Kidney (tissue), 22 donors: ENCODE measurements at places on chromosomes 3 and 15. TPM values are rescaled to one million over a fixed set of nuclear protein-coding genes. Genes with fewer than 3 reads are reported as not detected.

DNA sequence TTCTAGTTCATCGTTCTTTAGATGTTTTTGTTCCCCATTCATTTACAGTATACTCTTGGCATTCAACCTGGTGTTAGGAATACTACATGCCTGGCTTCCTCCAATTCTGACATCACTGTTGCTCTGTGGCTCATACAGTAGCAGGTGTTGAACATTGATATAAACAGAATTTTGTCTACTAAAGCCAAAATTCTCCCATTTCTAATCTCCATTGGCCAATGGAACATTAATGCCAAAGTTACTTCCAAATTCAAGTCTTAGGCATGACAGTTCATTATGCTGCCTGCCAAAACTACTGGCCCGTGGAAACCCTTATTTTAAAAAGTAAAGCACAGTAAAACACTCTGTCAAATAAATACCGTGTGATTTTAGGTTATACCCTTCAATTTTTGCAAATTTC lies 368.0 kb downstream of the NAALADL2 start:
- H3K36me3 ChIP-seq: no peaks in the 10 kb centered on the region
- no peaks in the 10 kb centered on the region for H3K27me3 ChIP-seq
- H3K4me1 ChIP-seq: no peaks in the 10 kb centered on the region
- H3K27ac ChIP-seq: no peak overlapping the region
- no peak overlapping the region for H3K4me3 ChIP-seq

The SLTM gene
- 93.5 TPM for total RNA-seq

DNA sequence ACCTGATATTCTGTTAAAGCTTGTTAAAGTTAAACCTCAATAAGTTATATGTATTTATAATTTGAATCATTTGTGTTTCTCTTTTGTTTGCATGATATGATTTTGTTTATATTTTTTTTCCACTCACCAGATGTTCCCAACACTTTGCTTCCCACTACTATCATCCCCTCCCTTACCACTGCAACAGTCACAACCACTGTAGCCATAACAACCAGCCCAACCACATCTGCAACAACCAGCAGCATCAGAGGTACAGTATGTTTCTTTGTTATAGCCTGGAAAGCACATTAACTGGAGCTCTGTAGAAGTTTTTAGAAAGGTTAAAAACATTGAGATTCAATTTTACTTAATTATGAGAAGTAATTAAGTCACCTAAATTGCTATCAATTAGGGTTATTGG lies 1011.9 kb downstream of the VGLL3 start:
- H3K27me3 ChIP-seq: no peaks in the 10 kb centered on the region
- no peaks in the 10 kb centered on the region for H3K4me1 ChIP-seq
- no peak overlapping the region for H3K4me3 ChIP-seq
- H3K36me3 ChIP-seq: no peaks in the 10 kb centered on the region
- DNase-seq: no peak

DNA sequence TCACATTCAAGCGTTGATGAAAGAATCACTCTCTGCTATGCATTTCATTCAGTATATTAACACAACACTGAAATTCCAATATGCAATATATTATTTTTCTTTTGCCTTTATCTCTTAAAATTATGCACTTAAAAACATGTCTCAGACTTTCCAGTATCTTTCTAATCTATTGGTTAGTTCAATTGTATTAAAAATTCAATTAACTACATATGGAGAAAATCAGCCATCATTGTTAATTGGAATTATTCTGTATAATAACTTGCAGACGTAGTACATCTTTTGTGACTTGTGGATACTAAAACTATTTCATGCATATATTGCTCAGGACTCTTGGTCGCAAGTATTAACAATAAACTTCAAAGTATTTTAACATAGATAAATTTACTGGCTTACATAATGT lies 715.6 kb downstream of the GRM7 start:
- H3K36me3 ChIP-seq: no peaks in the 10 kb centered on the region
- DNase-seq: no peak
- no peak overlapping the region for H3K27ac ChIP-seq
- no peaks in the 10 kb centered on the region for H3K27me3 ChIP-seq
- H3K4me3 ChIP-seq: no peak overlapping the region

The DUOXA2 gene
- total RNA-seq: not detected

DNA sequence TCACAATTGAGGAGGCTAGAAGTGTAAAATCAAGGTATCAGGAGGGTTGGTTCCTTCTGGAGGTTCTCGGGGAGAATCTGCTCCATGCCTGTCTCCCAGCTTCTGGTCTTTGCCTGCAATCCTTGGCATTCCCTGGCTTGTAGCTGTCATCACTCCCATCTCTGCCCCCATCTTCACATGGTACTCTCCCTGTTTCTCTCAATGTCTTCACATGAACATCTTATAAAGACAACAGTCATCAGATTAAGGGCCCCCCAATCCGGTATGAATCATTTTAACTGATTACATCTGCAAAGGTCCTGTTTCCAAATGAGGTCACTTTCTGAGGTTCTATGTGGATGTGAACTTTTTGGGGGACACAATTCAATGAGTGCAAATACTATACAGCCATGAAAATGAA lies 113.0 kb upstream of the GALNT15 start:
- H3K27ac ChIP-seq: peak overlapping the region; percentile 80
- H3K4me1 ChIP-seq: no peaks in the 10 kb centered on the region
- no peak for DNase-seq

GRCh38 chr3:39130026-39130425 lies 22.5 kb downstream of the TTC21A start:
- H3K36me3 ChIP-seq: no peaks in the 10 kb centered on the region
- H3K27me3 ChIP-seq: no peaks in the 10 kb centered on the region
- DNase-seq: peak; percentile 23

- no peaks in the 10 kb centered on the region for H3K36me3 ChIP-seq
- H3K4me3 ChIP-seq: no peak overlapping the region
Measured at GRCh38 chr3:11077466-11077865, 76.8 kb upstream of the HRH1 start.

DNA sequence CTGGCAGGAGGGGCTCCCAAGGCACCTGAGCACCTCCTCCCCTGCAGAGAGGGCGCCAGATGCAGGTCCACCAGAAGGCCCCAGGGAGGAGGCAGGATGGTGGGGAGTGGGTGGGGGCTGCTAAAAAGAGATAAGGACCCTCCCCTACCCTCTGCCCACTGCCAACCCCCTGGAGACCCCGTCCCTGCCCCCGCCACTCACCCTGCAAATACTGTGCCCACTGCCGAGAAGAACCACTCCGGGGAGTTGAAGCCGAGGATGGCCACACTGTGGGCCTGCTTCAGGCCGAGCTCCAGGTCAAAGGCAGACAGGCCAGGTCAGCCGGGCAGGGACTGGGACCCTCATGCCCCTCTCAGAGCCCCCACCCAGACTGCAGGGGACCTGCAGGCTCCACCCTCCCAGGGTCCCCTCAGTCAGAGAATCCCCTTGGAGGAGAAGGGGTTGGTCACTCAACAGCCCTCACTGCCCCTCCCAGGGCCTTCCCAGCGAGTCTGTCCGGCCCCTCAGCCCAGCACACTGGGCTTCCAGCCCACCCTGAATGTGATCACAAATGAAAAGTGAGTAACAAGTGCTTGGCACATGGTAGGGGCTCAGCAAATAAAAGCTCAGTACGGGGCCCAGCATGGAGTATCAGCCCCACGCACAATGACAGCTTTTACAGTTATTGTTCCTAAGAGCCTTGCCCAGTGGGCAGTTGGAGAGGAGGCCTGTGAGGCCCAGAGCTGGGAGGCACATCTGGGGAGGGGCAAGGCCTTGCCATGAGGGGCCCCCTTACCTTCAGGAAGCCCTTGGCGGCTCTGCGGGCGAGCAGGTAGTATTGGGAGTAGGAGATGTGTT lies 40.4 kb downstream of the ACSBG1 start:
- H3K36me3 ChIP-seq: no peaks in the 10 kb centered on the region
- no peaks in the 10 kb centered on the region for H3K4me1 ChIP-seq
- no peak for DNase-seq
- no peaks in the 10 kb centered on the region for H3K27me3 ChIP-seq
- H3K4me3 ChIP-seq: no peak overlapping the region
- no peak overlapping the region for H3K27ac ChIP-seq

DNA sequence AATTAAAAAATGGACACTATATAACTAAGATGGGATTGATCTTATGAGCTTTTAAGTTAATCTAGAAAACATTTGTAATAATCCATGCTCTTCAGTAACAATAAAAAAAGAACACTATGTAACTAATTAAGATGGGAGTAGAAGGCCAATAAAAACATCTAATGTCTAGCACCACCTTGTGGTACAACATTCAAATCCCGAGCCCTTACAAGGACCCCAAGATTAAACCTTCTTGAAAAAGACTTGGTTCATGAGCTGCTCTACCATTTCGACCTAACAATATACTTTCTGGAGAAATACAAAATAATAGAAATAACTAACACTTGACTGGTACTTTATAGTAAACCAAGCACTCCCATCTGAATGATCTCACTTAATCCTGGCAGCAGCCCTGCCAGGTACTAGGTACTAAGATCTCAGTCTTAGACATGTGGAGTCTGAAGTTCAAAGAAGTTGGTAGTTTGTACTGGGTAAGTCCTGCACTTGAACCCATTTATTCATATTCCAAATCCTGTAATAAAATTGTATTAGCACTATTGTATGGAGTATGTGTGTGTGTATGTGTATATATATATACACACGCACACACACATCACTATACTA lies 21.8 kb downstream of the METTL6 start:
- no peaks in the 10 kb centered on the region for H3K27me3 ChIP-seq
- no peaks in the 10 kb centered on the region for H3K4me1 ChIP-seq
- no peaks in the 10 kb centered on the region for H3K36me3 ChIP-seq
- no peak for DNase-seq
- H3K4me3 ChIP-seq: no peak overlapping the region

DNA sequence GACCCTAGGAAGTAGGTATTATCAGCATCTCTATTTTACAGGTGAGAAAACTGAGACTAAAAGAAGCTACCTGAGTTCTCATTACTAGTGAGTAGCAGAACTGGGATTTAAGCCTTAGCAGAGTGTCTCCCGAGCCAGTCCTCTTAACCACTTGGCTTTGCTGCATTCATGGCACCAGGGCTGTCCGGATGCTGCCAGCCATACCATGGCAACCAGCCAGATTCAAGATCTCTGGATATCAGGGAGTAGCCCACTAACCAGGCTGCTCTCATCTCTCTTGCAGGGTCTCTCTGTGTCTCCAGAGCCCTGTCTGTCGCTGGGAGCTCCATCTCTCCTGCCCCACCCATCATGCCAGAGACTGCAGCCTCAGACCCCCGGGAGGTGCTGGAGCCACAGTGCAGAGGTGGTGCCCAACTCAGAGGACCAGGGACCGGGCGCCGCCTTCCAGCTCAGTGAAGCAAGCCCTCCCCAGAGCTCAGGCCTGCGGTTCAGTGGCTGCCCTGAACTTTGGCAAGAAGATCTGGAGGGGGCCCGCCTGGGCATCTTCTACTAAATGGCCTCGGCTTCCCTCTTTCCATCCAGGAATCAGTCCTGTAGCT lies 1.7 kb downstream of the MESP2 start:
- H3K4me3 ChIP-seq: no peak overlapping the region
- H3K27ac ChIP-seq: no peak overlapping the region
- H3K36me3 ChIP-seq: no peaks in the 10 kb centered on the region
- peak; percentile 33 for DNase-seq
- H3K4me1 ChIP-seq: no peaks in the 10 kb centered on the region

The TAGLN3 gene
- total RNA-seq: 0.79 TPM

- no peaks in the 10 kb centered on the region for H3K4me1 ChIP-seq
- DNase-seq: no peak
- no peaks in the 10 kb centered on the region for H3K27me3 ChIP-seq
Measured at GRCh38 chr15:54820098-54820497, 376.6 kb downstream of the RSL24D1 start.

- no peak overlapping the region for H3K27ac ChIP-seq
- no peaks in the 10 kb centered on the region for H3K4me1 ChIP-seq
- DNase-seq: no peak
- H3K27me3 ChIP-seq: no peaks in the 10 kb centered on the region
Measured at GRCh38 chr3:39378957-39379777, 4.0 kb upstream of the SLC25A38 start.

GRCh38 chr3:27596921-27597320 lies 112.7 kb upstream of the SLC4A7 start:
- no peaks in the 10 kb centered on the region for H3K36me3 ChIP-seq
- no peak overlapping the region for H3K27ac ChIP-seq
- H3K4me1 ChIP-seq: no peaks in the 10 kb centered on the region
- no peaks in the 10 kb centered on the region for H3K27me3 ChIP-seq

The DAZL gene
- total RNA-seq: not detected

- H3K4me1 ChIP-seq: no peaks in the 10 kb centered on the region
- H3K27ac ChIP-seq: no peak overlapping the region
- no peak overlapping the region for H3K4me3 ChIP-seq
- no peaks in the 10 kb centered on the region for H3K27me3 ChIP-seq
Measured at GRCh38 chr3:5898106-5898505, 710.6 kb downstream of the EDEM1 start.

DNA sequence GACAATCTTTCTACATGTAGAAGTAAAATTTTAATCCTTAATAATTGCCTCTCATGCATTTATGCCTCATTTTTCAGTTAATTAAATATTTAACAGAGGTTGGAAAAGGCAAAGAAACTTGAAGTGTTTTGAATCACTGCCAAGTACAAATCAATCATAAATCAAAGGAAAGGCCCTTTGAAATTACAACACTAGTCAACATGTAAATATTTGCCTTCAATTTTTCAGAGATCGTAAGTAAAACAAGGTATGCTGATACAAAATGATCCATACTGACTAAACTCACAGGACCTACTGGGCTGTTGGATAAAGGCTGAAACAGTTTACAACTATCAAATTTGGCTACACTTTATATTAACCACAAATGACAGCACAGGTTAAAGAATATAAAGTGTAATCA lies 33.9 kb downstream of the ZBBX start:
- H3K27me3 ChIP-seq: no peaks in the 10 kb centered on the region
- H3K27ac ChIP-seq: no peak overlapping the region
- H3K36me3 ChIP-seq: no peaks in the 10 kb centered on the region

The ZNF80 gene
- total RNA-seq: 0.28 TPM

The SAMMSON gene
- 0.98 TPM for total RNA-seq

- H3K36me3 ChIP-seq: no peaks in the 10 kb centered on the region
- no peaks in the 10 kb centered on the region for H3K4me1 ChIP-seq
- no peak overlapping the region for H3K27ac ChIP-seq
- DNase-seq: no peak
Measured at GRCh38 chr15:60616147-60616546, 137.2 kb upstream of the ICE2 start.

GRCh38 chr3:18499301-18499700 lies 74.2 kb upstream of the SATB1 start:
- DNase-seq: no peak
- no peak overlapping the region for H3K27ac ChIP-seq
- H3K27me3 ChIP-seq: no peaks in the 10 kb centered on the region
- no peaks in the 10 kb centered on the region for H3K4me1 ChIP-seq
